ENCODE measurements at places on chromosomes 2 and 18.

DNA sequence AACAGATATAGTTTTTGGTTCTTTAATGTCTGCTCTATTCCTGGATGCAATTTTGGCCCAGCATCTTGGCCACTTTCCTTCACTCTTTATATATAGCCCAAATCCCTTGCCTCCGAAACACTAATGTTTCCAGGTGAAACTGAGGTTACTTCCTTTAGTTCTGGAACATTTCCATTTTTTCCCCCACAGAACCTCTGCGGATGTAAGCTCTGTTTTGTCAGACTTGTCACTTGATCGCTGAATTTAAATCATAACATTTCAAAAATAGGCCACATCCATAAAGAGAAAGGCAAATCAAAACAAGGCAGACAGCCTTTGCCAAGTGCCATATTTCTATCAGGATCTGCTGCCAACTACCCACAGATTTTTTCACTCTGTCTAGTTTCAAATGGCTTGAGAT lies 115.1 kb downstream of the ANKRD44 start:
- no peak for DNase-seq

- no peak for DNase-seq
Observed at GRCh38 chr2:197372592-197372991, 62.0 kb upstream of the ANKRD44 start.

- DNase-seq = peak; percentile 61
Observed at GRCh38 chr2:179049546-179050311, at the start of gene CCDC141. TSS of gene CCDC141 (minus strand) at chr2:179050137. CDS start at chr2:179049941, 196 bp downstream.

- no peak for DNase-seq
Observed at GRCh38 chr2:195514365-195514764, 142.7 kb upstream of the SLC39A10 start.

DNA sequence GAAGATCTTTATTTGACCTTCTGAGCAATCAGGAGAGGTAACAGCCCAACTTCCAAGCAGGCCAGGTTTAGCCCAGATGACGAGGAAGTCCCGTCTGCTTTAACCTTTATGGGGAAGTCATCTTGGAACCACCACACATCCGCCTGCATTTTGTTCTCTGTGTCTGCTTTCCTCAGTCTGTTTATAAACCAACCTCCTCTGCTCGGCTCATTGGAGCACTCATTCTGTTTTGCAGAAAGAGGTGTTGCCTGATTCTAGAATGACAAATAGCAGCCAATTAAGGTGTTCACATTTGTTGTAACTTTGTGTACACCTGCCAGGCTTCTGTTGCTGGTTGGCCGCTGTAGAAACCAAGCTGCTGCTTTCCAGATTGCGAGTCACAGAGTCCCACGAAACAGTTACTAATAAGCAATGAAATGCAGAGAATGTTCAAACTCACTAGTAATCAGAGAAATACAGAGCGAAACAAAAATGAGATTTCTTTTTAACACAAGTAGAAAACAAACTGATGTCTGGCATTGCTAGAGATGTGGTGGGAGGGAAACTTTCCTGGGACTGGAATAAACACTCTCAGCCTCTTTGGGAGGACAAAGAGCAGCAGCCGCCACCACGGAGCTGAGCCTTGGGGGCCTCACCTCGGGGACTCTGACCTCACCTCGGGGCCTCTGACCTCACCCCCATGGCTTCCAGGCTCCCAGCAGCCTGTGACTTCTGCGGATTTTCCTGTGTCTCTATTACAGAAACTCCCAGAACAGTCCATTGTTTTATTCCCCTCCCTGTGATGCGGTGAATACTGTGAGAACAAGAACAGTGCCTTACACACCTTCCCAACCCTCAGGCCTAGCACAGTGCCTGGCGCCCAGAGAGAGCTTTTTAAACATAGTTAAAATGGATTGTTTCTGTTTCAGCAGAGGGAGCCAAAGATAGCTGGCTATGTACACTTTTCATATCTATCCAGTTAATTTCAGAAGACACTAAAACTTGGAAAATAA lies 64.0 kb downstream of the MBP start:
- peak; percentile 38 for DNase-seq

DNA sequence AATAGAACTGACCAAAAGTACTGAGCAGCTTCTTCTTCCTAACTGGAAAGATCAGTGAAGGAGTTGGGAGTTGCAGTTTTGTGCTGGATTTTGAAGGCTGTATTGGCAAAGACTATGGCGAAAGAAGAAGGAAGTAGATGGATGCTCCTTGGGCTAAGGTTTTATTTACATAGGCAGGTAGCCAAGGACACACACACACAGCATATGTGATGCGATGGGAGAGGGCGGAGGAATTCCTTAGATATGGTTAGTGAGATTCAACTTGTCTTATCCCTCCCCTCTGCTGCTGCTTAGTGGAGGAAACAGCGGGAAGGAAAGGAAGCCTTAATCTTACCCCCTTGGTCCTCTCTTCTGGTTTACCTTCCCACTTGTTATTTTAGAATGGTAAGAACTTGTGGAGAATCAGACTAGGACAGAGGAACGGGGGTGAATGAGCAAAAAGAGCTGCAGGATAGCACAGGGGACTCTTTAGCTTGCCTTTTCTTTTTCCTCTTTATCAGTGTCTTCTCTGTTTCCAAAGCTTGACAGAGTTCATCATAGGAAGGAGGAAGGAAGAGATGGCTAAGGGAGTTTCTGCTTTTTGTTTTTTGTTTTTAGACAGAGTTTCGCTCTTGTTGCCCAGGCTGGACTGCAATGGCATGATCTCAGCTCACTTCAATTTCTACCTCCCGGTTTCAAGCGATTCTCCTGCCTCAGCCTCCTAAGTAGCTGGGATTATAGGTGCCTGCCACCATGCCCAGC lies 87.9 kb downstream of the OSBPL6 start:
- no peak for DNase-seq

DNA sequence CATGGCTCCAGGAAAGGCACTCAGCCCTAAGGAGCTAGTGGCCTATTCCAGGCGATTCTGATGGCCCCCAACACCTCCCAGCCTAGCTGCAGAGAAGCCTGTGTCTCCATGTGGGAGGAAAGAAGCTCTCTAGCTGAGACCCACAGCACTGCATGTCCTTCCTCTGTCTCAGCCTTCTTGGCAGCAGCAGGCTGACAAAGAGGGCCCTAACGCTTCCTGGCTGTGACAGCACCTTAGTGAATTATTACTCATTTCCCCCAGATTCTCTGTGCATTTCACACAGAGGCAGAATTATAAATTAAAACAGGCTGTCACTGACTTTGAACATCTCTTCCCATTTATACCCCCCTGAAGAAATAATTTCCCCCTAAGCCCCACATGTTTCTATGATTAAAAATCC lies 206.8 kb downstream of the CLIP4 start:
- DNase-seq = no peak

- no peak for DNase-seq
Observed at GRCh38 chr18:79006106-79006795, 26.6 kb downstream of the SALL3 start.

- DNase-seq = no peak
Observed at GRCh38 chr18:54872681-54873080, 44.4 kb downstream of the RAB27B start.

Measured in germinal center (tissue), 1 donor.